Activated CD8-positive, alpha-beta memory T cell treated with anti-CD3 and anti-CD28 coated beads, Interleukin-2, amount 50 U/mL, for 48 hours (primary cell): ENCODE measurements at places on chromosomes 7 and 10.

GRCh38 chr10:120517881-120518484, 61.0 kb downstream of the PLPP4 start:
- DNase-seq = no peak

GRCh38 chr7:101580596-101580995, 48.5 kb downstream of the MYL10 start:
- peak; percentile 0 for DNase-seq

DNA sequence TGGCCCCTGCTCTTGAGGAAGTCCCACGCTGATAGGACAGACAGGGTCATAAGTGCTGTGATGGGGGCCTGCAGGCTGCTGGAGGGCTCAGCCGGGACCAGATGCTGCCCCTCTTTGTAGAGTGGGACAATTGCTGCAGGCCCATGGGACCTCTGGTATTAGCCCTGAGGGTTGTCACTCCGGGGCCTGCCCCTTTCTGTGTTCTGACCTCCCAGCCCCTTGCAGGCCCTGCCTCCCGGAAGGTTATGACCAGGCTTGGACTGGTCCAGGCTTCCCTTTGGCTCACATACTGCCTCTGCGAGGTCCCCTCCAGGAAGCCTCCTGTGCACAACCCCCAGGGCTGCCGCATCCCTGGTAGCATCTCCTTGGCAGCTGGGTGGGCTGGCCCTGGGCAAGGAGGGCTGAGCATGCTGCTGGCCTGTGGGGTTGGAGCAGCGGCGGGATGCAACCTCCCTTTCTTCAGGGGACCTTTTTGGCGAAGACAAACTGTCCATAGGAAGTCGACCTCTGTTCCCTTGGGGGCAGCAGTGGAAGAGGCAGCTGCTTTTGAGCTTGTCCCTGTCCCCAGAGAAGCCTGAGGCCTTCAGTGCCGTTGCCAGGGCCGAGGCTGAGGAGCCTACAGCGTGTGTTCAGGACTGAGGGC, 8.8 kb downstream of the LIMK1 start:
- no peak for DNase-seq

DNA sequence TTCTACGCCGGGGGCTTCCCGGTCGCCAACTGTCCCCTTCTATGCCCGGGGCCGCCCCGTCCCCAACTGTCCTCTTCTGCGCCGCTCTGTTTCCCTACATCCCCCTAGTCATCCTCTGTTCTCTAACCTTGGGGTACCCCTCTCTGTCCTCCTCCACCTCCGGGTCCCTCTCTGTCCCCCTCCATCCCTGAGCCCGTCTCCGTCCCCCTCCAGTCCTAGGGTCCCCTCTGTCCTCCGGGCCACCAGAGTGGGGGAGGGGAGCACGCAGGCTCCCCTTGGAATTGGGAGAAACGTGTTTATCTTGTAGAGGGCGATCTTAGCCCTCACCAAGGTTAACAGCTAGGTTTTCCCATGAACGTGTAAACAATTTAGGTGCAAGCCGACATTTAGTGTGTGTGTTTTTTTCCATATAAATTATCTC, 852 bp upstream of the KLF6 start:
- DNase-seq = peak; percentile 80

- no peak for DNase-seq
These were observed 1.9 kb upstream of the EPHA1 start for GRCh38 chr7:143410521-143411004.

GRCh38 chr10:113000876-113001598, 51.0 kb downstream of the TCF7L2 start:
- no peak for DNase-seq

DNA sequence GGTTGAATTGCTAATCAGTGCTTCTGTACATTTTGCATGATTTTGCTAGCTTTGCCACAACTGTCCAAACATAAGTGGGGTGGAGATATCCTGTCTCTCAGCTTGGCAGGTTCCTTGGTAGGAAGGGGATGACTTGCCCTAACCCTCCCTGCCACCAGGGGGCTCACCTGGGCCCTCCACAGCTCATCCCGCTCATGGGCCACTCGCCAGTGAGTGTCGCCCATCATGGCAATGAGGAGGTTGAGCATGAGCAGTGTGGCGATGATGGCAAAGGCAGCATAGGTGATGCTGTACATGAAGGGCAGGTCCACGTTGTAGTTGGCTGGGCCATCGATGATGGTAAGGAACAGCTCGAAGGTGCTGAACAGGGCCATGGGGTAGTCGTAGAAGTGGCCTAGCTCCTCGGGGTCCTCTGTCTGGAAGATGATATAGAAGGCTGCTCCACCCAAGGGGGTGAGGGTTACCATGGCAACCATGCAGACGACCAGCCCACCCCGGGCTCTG, 12.2 kb downstream of the TRPV6 start:
- peak; percentile 75 for DNase-seq

GRCh38 chr10:100653957-100654781, 91.2 kb upstream of the PAX2 start:
- DNase-seq = peak; percentile 71

- DNase-seq = no peak
These were observed 33.1 kb downstream of the SMC3 start for GRCh38 chr10:110600487-110601101.
